Coronary artery (tissue), 2 donors: ENCODE measurements at places on chromosomes 16 and 17.

DNA sequence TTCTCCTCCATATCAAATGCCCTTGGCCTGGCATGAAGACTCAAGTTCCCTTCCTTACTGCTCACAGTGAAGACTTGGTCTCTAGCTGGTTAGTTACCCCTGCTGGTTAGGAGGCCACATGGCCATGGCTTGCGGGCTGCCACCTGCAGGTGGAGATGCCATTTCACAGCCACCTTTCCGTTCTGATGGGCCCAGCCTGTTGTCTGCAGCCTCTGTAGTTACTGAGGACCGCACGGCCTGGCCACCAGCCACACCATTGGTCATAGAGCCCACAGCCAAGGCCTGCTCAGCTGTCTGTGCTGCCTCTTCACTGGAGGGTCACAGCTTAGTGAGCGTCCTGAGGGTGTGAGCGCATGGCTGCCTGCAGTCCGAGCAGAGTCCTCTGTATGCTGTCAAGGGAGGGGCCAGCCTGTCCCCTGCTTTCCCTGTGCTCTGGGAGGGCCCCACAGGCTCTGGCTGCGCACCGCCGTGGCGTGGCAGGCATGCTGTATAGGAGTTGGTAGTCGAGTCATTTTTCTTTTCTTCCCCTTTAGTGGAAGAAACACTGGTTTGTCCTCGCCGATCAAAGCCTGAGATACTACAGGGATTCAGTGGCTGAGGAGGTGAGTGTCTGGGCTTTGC, 59.2 kb downstream of the PLD6 start:
- DNase-seq, result no peak

- DNase-seq, result no peak
Measured at GRCh38 chr17:50022463-50023130, 27.6 kb upstream of the DLX3 start.

DNA sequence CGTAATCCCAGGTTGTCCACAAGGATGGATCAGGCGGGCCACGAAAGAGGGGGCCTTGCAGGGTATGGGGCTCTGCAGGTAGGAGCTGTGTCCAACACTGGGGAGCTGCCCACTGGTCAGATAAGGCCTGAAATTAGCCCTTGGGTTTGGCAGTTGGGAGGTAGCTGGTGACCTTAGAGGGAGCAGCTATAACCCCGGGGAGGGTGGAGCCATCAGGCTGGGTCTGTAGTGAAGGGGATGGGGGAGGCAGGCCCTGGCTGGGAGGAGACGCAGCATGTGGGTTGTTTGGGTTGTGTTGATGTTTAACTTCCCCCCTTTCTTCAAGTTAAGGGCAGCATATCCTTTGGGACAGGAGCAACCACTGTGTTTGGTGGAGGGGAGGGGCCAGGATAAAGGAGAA, 5.9 kb downstream of the MLLT6 start:
- DNase-seq, result no peak

DNA sequence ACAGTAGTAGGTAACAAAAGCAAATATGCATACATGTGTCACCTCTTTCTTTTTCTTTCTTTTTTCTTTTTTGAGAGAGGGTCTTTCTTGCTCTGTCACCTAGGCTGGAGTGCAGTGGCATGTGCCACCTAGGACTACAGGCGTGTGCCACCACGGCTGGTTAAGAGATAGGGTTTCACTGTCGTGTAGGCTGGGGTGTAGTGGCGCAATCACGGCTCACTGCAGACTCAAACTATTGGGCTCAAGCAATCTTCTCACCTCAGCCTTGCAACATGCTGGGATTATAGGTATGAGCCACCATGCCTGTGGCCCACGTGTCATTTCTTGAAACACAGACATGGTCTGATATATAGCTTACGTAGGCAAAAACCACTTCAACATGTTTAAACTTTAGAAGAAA, 397.7 kb upstream of the PMFBP1 start:
- DNase-seq, result no peak

DNA sequence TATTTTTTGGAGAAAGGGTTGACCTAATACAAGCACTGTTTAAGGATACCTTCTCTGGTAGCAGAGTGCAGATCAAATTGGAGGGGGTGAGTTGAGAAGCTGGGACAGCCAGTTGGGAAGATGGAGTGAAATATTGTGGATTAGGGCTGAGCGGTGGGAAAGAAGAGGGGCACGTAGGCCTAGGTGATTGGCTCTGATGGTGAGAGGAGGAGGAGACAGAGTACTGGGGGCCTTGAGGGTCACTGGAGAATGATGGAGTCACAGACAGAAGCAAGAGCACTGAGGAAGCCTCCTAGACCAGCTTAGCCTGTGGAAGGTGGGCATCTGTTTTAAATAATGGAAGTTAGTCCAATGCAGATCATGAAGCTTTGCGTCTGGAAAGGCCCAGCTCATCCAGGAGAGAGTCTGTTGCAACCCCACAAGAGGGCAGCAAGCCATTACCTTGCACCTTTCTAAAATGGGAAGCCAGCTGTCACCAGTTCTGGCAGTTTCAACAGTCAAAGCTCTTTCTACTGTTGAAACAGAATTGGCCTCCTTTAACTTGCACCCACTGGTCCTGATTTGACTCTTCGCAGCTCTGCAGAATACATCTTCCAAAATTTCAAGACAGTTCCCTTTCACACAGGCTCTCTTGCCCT, 11.8 kb downstream of the SLC9A5 start:
- DNase-seq, result no peak

- no peak for DNase-seq
Measured at GRCh38 chr17:33260638-33261037, 32.5 kb downstream of the ASIC2 start.

- DNase-seq, result no peak
Measured at GRCh38 chr17:18981642-18982424, 22.7 kb downstream of the FAM83G start.

GRCh38 chr17:20234276-20234675, 225.1 kb downstream of the SPECC1 start:
- DNase-seq, result no peak

DNA sequence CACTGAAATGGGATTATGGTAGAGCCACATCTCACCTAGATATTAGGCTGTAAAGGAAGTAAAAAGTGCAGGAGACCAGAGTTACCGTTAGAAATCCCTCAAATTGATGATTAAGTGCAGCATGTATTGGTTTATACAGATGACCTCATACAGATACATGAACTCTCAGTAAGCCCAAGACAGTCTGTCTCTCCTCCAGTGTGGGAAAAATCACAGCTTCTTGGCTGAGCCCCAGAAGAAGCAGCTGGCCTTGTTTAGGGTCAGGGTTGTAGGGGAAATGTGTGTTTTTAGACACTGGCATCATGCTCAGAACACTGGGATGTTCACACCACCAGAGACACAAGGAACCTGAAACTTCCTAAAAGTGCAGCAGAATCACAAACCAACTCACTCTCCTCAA, 135.9 kb downstream of the KATNIP start:
- no peak for DNase-seq

DNA sequence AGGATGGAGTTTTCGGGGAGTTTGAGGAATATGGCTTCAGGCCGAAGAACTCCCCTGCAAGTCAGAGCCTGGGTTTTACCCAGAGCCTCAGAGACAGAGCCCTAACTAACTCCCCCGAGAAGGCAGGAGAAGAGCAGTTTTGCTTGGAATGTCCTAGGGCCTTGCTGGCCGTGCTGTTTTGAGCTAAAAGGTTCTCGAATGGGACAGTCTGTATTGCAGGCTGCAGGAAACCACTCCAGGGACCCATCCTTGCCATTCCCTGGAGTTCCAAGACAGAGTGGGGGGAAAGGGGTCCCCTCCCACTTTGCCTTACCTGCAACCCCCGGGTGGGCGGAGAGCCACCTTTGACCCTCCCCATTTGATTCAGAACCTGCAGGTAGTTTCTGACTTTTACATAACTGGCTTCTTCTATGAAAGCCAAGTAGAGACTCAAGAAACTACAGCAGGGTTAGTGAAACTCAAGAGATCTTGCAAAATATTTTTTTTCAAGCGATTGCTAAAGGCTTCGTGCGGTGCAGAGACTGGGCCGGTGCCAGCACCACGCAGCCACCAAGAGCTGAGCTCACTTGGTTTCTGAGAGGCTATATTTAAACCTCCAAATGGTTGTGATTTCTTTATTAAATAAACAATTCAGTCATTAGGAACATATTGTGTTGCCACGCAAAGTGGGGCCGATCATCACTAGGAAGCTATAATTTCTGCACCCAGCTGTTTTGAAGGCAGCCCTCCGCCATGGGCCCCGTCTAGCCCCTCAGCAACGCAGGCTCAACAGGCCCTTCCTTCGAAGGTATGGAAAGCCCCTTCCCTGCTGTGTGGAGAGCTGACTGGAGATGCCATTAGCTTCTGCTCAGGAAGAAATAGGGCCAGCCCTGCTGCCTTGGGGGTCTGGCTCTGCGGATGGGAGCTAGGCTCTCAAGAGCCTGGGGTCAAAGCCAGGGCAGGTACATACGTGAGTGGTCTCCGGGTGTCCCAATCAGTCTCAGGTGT, 223.0 kb downstream of the NTN1 start:
- no peak for DNase-seq

DNA sequence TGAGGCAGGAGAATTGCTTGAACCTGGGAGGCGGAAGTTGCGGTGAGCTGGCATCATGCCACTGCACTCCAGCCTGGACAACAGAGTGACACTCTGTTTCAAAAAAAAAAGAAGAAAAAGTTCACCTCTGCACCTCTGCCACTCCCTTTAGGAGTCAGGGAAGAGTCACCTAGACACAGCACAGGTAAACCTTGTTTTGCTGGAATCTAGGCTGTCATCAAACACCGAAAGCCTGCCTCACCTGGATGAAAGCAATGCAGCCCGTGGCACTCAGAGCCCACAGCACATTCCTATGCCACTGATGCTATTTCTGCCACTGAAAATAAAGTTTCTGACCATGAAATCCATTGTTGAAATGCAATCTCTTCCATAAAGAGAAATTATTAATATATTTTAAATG, 22.2 kb downstream of the CFAP52 start:
- DNase-seq, result no peak

GRCh38 chr16:76947749-76948148, 243.2 kb upstream of the MON1B start:
- DNase-seq, result no peak

- peak; percentile 73 for DNase-seq
Measured at GRCh38 chr17:75181608-75182318, 996 bp downstream of the SUMO2 start.

DNA sequence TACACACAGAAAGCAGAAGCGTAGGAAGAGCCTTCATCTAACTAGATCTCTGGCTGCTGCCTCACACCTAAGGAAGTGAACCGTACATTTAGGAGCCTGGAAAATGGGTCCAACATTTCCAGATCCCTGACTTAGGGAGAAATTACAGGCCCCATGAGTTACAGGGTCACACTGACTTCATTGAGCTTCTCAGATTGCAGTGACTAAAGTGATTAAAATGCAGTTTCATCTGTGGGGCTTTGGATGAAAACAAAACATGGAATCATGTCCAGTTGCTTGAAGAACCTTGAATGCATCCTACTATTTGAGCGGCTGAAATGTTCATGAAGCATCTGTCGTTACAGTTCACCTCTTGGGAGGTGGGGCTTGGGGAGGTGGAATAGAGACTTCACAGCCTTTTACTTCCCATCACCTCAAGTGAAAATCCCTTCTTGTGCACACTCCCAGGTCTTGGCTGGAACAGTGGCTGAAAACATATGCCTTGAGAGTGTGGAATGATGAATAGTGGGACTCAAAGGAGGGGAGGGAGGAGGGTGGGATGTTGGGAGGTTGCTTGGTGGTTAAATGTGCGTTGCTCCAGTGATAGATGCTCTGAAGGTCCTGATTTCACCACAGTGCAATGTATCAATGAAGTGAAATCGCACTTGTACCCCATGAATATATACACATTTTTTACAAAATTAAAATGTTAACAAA, 19.7 kb downstream of the TEKT3 start:
- no peak for DNase-seq

DNA sequence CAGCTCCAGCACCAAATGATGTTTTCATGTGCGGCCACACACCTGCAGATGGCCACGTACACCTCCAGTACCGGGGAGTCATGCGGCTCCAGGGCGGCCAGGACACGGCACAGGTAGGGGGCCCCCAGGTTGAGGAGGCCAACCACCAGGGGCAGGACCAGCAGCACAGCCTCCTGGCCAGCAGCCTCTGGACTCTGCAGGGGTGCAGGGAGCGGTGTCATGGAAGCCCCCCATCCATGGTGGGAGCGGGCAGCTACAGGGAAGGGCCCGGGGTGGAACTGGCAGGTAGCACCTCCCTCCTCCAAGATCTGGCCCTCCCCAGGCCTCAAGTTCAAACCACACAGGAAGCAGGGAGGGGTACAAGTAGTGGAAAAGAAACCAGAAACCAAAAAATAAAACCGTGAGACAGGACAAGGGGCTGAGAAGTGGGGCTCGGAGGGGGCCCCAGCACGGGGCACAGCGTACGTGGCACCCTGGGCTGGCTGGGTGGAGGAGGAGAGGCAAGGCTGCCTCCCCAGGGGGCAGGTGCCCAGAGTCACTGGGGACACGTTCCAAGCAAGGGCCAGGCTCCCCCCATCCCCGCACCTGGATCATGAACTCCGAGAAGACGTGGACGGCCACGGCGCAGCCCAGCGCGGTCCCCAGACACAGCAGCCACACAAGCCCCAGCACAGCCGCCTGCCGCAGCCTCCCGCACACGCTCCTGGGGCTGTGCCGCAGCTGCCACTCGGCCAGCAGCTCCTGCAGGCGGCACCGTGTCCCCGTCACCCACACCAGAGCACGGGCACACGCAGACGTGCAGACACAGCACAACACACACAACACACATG, 7.4 kb downstream of the TMC6 start:
- no peak for DNase-seq

GRCh38 chr17:56795221-56795865, 38.4 kb downstream of the C17orf67 start:
- DNase-seq, result peak; percentile 58

GRCh38 chr17:57407287-57408070, 151.2 kb downstream of the MSI2 start:
- DNase-seq, result no peak

- DNase-seq, result no peak
Measured at GRCh38 chr16:55392701-55393100, 68.7 kb downstream of the IRX6 start.

GRCh38 chr17:50952013-50952412, 85.9 kb upstream of the TOB1 start:
- no peak for DNase-seq

DNA sequence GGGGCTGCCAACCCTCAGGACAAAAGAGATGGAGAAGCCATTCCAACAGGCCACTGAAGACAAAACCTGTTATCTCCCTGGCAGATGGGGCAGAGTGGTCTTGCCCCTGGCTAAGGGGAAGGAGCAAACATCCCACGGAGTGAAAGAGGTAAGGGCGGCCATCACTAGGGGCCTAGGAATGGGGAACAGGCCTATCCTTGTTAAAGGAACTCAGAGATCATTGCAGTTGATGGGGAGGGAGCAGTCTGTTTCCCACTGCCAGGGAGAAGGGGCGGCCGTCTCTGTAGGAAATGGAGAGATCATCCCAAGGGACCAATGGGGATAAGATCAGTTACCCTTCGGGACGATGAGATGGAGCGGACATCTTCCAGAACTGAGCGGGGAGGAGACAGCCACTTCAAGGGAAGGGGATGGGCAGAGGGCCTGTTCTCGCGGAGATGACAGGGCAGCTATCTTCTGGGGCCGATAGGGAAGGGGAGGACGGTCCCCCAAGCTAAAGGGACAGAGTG, 581 bp upstream of the TMEM208 start:
- DNase-seq, result no peak
